ENCODE measurements at places on chromosomes 5 and 9.

- DNase-seq, result no peak
These were observed 3.6 kb upstream of the GPR151 start for GRCh38 chr5:146519554-146519953.

GRCh38 chr5:955886-956761 lies 52.5 kb upstream of the NKD2 start:
- no peak for DNase-seq

- no peak for DNase-seq
These were observed 204.4 kb upstream of the ADAMTSL1 start for GRCh38 chr9:18269561-18269960.

- DNase-seq, result no peak
These were observed 1088.7 kb upstream of the ARRDC3 start for GRCh38 chr5:92471861-92472260.

GRCh38 chr5:112930082-112930344 lies 8.0 kb upstream of the REEP5 start:
- no peak for DNase-seq

GRCh38 chr9:117138231-117138630 lies 276.6 kb downstream of the ASTN2 start:
- no peak for DNase-seq

- no peak for DNase-seq
These were observed 5.1 kb downstream of the MED10 start for GRCh38 chr5:6373081-6373846.

DNA sequence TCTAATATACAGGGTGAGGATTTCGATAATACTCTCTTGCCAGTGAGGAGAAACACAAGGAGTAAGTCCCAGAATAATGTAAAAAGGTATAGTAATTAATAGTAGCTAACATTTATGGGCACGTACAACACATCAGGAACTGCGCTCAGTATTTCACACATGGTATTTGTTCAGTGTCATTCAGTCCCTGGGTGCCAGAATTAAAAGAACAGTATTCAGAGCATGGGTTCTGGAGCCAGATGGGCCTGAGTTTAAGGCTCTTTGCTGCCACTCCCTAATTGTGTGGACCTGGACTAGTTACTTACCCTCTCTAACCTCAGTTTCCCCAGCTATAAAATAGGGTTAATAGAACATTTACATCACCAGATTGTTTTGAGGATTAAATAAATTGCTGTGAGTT lies 16.3 kb downstream of the OSTF1 start:
- DNase-seq, result no peak

- DNase-seq, result no peak
These were observed 205.6 kb upstream of the MPDZ start for GRCh38 chr9:13485068-13485596.

GRCh38 chr5:73306741-73307275 lies 133.8 kb downstream of the TMEM174 start:
- DNase-seq, result no peak

DNA sequence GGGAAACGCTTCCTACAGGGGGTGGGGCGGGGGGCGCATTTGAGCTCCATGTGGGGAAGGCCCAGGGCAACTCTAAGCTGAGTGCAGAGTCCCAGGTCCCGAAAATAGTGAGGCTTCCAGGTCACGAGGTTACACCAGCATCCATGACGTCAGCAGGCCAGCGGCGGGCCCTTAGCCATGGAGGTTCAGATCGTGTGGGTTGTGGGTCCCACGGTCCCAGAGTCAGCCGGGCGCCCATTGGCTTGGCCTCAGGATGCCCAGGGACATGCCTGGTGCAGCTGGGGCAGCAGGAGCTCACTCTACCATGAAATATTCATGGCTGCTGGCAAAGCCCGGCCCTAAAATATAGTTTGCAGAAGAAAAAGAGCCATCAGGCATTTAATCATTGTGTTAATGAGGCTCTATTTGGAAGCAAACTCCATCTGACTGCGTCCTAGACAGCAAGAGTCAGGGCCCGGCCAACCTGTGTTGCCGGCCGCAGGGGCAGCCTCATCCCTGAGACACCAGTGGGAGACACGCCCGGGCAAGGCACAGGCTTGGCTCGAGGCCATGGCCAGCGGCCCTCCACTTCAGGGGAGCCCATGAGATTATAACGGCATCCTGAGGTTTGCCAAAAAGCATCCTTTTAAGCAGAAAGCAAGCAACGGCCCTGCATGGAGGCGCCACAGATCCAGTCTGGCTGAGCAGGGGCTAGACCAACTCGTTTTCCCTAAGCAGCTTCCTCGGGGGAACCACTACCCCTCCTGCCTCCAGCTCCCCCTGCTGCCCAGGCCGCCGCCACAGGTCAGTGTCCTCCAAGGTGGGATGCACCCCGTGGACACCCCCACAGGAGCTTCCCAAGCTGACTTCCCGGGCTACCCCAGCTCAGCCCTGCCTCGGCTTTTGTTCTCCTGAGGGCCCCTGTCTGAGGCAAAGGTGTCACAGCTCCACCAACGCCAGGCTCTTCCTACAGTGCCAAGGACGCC lies 108.9 kb upstream of the PPP1R26 start:
- no peak for DNase-seq

- no peak for DNase-seq
These were observed 420.8 kb upstream of the IRX4 start for GRCh38 chr5:2303431-2304100.

DNA sequence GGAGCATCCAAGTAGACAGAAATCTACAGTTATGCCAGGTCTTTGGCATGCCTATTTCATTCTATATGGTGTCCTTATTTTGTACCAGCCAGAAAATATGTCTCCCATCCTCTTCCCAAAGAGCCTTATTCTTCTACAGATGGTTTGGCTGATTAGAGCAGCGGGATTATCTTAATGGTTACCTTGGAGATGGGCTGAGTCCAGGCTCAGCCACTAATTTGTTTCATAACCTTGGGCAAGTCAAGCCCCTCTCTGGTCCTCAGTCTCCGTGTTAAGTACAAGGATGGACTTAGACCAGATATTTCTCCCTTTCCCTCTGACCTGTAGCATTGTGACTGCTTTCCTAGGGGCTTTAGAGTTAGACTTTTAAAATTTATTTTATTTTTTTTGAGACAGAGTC lies 11.1 kb upstream of the GLE1 start:
- DNase-seq, result no peak

GRCh38 chr5:73921741-73922140 lies 295.7 kb downstream of the ARHGEF28 start:
- DNase-seq, result no peak

GRCh38 chr5:158553962-158554336 lies 545.8 kb downstream of the EBF1 start:
- DNase-seq, result no peak
